ENCODE measurements at places on chromosomes 11 and 22. TPM values are rescaled to one million over a fixed set of nuclear protein-coding genes. Genes with fewer than 3 reads are reported as not detected.
A peak's percentile ranks its signal among the peaks of the same experiment; 100 is the strongest.

DNA sequence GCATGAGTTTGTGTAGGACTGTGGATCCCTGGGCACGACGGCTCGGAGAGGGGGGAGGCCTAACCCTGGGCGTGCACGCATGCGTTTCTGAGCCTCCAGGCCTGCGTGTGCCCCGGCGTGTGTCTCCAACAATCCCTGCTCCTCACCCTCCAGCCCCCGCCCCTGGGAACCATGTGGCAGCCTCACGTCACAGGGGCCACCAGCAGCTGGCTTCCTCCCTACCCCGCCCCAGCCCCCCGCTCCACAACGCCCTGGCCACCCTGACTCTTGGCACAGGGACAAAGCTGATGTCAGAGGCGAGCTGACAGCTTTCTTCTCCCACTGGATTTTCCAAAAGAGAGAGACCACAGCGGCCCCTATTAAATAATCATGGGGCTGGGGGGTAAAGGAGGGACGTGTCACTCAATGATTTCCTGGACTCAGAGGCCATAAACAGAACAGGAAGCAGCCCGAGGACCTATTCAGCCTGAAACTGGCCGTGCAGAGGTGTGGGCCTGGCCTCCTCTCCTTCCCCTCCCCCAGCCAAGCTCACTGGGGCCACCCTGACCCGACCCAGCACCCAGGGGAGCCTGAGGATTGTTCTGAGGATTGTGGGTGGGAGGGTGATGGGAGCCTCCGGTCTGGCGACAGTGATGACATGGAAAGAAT is 6.8 kb upstream of the LIF start:
- no peak for DNase-seq

DNA sequence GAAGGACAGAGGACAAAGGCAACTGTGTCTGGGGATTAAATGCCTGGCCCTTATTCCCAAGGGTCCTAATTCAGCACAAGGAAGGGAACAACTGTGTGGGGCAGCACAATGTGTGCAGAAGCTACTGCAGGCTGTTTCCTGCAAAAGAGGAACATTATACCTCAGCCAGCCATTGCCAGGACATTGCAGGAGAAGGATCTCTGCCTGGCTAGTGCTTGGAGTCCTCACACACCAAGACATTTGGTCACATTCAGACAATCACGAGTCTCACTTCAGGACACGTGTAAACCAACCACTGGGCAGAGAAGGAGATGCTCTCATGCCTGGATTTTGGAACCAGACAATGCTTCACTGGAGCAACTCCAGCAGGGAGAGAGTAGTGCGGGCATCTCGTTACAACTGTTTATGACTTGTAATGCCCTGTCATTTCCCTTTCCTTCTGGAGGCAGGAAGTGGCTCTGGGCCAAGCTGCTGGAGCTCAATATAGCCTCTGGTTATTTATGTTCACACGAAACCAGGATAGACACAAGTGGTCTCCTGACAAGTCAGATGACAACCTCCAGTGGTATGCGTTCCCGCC is 23.9 kb upstream of the ZC3H12C start:
- peak; percentile 40 for DNase-seq

GRCh38 chr11:125517116-125517770 is 21.2 kb upstream of the FEZ1 start:
- no peak for DNase-seq

DNA sequence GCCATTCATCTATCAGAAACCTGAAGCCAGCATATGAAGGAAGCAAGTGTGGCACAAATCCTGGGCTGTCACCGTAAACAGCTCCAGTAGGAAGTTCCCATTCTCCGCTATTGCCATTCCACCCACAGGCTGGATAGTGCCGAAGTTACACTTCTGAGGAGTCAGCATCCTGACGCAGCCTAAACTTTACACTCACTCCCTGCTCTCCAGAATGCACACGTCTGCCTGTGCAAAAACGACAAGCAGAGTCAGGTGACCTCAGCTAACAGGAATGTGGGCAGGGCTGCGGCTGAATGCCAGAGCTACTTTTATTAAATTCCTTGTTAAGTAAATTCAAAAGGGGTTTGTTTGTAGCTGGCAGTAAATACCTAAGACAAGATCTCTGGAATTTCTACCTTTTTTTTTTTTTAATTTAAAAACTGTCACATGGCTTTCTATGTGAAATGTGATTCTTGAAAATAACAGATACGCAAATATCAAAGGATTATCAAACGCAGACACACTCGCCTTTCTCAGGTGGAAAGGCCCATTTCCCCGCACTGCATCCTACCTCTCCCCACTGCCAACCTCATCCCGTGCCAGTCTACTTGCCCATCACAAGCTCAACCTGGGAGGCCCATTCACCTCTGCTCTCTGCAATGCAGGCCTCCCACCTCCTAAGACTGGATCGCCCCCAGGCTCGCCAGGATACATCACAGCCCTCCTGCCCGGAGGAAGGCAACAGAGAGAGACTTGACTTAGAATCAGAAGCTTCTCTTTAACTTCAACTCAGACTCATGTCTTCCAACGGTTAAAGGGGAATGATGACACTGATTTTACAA is 33.5 kb downstream of the NFRKB start:
- peak; percentile 80 for DNase-seq

GRCh38 chr11:57645689-57646085 is 4.0 kb downstream of the YPEL4 start:
- DNase-seq = no peak

DNA sequence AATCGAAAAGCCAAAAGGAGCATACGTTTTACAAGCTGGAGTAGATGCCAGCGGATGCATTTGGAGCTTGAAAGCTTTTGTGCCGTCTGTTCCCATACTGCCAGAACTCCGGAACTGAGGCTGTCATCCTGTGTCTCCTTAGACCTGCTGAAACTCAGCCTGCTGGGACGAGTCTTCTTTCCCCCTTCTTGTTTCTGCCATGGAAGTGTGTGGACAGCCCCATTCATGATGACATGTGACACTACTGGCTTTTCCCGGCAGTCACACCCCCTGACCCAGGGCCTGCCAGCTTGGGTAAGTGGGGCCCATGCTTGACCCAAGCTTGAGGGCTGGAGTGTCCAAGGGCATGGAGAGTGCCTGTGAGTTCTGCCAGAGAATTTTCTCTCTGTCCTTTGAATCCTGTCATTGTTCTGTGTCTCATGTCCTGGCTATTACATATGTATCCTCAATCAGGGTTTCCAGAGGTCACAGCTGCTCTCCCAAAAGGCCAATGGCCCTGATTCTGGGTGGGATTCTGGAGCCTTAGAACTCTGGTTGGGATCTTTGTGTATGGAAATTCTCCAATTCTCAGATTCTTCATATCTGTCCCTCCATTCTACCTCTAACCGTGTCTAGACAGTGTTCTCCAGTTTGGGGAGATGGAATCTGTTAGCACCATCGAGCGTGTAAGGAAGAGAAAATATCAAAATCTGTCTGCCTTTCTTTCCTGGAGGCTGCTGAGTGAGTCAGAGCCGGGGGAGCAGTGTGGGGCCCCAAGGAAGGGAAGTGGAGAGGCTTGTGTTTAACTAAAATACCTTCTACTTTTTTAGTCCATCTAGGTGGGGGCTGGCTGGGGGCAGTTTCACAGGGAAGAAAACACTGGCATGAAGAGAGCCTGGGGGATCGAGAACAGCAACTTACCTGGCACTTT is 73.2 kb downstream of the KIAA1671 start:
- DNase-seq = no peak

DNA sequence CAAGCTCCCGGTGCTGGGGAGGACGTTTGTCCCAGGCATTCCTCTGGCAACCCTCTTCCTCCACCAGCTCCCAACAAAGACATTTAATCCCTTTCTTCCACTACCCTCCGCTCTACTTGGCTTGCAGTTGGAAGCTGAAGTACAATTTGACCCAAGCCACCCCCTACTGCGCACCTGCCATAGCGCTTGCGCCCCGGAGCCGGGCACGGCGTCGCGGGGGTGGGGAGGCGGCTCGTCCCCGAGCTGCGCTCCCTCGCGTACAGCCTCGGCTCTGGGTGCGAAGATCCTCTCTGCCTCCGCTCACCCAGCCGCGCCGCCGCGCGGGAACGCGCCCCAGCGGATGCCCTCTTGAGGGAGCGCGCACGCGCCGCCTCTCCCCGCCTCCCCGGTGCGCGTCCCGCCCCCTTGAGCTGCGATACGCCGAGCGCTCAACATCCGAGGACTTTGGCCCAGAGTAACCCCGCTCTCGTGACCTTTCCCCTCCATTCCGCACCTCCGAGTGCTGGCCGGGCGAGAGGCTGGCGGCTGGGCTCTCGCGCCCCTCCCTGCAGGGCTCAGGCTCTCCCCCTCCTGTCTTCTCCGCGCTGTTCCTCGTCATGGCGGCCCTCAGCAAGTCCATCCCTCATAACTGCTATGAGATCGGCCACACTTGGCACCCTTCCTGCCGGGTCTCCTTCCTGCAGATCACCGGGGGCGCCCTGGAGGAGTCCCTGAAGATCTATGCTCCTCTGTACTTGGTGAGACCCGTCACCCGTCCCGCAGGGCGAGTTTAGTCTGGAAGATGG is at the start of gene TMEM135:
Gene TMEM135 (plus strand): TSS at position 485 of the 785 bp plus-strand sequence. CDS start 112 bp downstream, at position 597.
- peak; percentile 86 for DNase-seq

GRCh38 chr11:1796413-1797011 is 32.8 kb upstream of the CTSD start:
- no peak for DNase-seq

DNA sequence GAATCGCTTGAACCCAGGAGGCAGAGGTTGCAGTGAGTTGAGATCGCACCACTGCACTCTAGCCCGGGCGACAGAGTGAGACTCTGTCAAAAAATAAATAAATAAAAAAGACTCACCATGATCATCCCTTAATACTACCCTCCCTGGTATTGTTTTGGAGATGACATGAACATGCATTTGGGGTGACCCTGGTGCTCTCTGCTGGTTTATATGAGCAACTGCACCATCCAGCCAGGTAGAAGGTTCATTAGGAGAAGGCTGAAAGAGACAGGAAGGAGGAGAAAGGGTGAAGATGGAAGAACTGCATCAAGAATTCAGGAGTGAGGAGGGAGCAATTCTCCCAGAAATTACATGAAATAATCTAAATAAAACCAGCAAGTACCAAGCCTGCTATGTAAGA is 37.8 kb downstream of the SLC5A1 start:
- no peak for DNase-seq

DNA sequence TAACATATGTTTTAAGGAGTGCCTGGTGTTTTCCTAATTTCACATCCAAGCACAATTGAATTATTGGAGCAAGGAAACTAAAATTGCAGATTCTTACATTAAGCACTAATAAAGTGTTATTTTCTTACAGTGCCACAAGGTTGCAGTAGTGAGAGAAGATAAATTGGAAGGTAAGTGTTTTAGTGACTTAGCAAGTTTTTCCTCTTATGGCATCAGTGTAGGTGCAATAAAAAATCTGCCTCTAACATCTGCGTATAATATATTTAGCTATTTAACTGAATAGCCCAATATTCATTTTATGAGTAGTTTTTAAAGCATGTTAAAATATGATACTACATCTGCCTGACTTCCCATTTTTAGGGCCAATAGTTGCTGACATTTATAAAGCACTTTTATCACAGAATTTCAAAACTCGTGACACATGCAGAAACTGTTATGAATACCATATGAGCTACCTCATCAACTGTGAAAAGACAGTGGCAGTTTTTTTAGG is 19.0 kb downstream of the POLD3 start:
- no peak for DNase-seq

DNA sequence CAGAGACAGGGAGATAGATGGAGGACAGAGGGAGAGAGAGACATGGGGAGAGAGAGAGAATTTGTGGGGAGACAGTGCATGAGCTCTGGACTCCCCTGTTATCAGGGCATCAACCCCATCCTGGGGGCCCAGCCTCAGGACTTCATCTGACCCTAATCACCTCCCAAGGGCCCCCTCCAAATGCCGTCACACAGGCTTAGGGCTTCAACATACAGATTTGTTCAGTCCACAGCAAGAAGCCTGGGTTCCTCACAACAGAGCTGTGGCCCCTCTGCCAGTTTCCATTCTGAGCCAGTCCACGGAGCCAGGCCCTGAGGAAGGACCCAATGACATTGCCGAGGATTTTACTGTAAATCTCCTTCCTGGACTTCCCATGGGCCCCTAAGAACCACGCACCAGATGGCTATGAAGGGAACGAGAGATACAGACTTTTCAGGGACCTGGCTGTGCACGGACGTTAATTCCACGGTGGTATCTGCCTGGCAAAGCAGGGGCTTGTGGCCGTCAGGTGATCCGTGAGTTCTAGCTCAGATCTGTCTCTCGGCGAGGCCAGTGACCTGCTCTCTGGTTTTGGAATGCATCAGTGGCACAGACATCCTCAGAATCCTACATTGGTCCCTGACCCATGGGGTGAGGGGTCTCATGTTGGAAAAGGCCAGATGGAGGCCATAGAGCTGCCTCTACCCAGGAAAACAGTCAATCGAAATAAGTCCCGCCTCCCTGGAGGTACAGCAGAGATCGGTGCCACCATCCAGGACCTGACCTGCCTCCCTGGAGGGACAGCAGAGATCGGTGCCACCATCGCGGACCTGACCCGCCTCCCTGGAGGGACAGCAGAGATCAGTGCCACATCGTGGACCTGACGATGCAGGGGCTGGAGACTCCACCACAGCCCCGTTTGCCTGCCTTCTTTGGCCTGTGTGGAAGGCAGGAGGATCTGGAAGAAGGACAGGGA is 8.7 kb upstream of the B4GALNT4 start:
- DNase-seq = no peak

GRCh38 chr11:68269414-68270081 is 2.2 kb downstream of the C11orf24 start:
- DNase-seq = no peak

- DNase-seq = no peak
Measured at GRCh38 chr11:70434813-70435278, 36.5 kb downstream of the CTTN start.

DNA sequence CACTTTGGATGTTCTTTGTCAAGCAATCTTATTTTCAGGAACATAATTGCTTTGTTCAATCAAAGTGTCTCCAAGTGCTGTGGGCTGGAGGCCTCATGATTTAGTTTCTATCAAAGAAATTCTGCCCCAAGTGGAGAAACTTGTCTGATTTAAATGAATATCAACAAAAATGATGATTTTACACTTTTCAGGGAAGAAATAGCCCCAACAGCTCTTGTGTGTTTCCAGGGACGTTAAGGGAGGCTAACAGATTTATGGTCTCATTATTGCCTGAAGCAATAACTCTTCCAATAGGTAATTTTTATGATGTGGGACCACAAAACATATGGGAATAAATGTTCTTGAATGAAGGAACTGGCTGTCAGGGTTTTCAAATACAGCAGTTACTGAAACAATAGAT is 699.1 kb downstream of the FAM181B start:
- no peak for DNase-seq

- no peak for DNase-seq
Measured at GRCh38 chr11:100851584-100852152, 164.6 kb downstream of the ARHGAP42 start.

GRCh38 chr11:111734101-111734953 is 31.9 kb downstream of the PPP2R1B start:
- DNase-seq = no peak

GRCh38 chr11:106278391-106278790 is 200.9 kb downstream of the AASDHPPT start:
- DNase-seq = no peak

SDHAF2 gene
- 52.6 TPM for polyA plus RNA-seq

OR56A1 gene
- polyA plus RNA-seq = not detected

APOBEC3H gene
- not detected for polyA plus RNA-seq

TMPRSS5 gene
- polyA plus RNA-seq = 0.96 TPM

LIPT2 gene
- polyA plus RNA-seq = 10.1 TPM

C22orf42 gene
- not detected for polyA plus RNA-seq

TYR gene
- not detected for polyA plus RNA-seq

MB gene
- not detected for polyA plus RNA-seq

CD3D gene
- 0.44 TPM for polyA plus RNA-seq

APOBEC3B gene
- 5.9 TPM for polyA plus RNA-seq

RCOR2 gene
- polyA plus RNA-seq = 12.3 TPM

OR5AL1 gene
- polyA plus RNA-seq = not detected
